H54 (cell line): ENCODE measurements at places on chromosomes 4 and X.
A peak's percentile ranks its signal among the peaks of the same experiment; 100 is the strongest.

- DNase-seq: no peak
These were observed 7.8 kb downstream of the LARP1B start for GRCh38 chr4:128068918-128069317.

GRCh38 chr4:15878011-15878410 is 60.5 kb downstream of the FGFBP1 start:
- DNase-seq: no peak

GRCh38 chr4:51885363-51885762 is 42.4 kb downstream of the DCUN1D4 start:
- no peak for DNase-seq

GRCh38 chr4:1512738-1513660 is 106.8 kb upstream of the NKX1-1 start:
- DNase-seq: no peak

DNA sequence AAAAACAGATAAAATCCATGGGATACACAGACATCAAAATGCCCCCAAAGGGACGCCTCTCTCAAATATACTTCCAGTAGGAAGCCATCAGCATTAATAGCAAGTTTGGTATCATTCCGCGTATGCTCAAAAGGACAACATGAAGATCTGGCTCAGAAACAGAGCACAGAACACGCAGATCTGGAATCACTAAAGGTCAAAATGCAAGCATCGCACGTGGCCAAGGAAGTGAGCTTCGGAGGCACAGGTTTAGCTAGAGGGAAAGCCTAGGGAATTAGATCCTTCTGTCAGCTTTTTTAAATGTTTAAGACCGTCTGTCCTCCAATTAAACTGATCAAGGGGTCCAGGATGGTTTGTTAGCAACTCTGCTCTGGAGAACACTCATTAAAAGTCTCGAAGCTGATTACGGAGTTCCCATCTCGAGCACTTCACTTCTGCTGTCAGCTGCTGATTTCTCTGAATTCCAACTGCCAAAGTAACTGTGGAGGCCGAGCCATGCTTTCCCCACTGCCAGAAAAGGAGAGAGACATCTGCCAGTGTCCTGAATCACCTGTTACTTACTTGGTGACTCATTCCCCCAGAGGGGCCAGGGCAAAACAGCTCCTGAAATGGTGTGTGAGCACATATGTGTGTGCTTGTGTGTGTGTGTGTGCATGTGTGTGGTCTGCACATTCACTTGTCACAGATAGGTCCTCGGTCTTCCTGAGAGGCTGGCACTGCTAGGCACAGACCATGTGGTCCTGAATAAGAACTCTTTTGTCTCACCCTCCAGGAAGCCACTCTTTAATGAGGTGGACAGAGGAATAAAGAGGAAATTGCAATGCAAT is 177.7 kb upstream of the PPARGC1A start:
- peak; percentile 19 for DNase-seq
